HepG2 (cell line): ENCODE measurements at places on chromosomes 12 and 14. TPM values are rescaled to one million over a fixed set of nuclear protein-coding genes. Genes with fewer than 3 reads are reported as not detected.
A peak's percentile ranks its signal among the peaks of the same experiment; 100 is the strongest.

GRCh38 chr12:89889062-89889461 is 180.4 kb upstream of the ATP2B1 start:
- DNase-seq: no peak
- H3K4me3 ChIP-seq: no peak overlapping the region
- no peaks in the 10 kb centered on the region for H3K36me3 ChIP-seq
- H3K27ac ChIP-seq: no peak overlapping the region

- no peak for DNase-seq
- peaks cover 12% of the 10 kb centered on the region; the same call in 1 of the 2 replicates for H3K4me1 ChIP-seq
- no peaks in the 10 kb centered on the region for H3K36me3 ChIP-seq
- H3K27me3 ChIP-seq: no peaks in the 10 kb centered on the region
- H3K27ac ChIP-seq: no peak overlapping the region
Observed at GRCh38 chr14:60771117-60771516, 36.6 kb downstream of the MNAT1 start.

- H3K36me3 ChIP-seq: no peaks in the 10 kb centered on the region
- no peak overlapping the region for H3K27ac ChIP-seq
- H3K27me3 ChIP-seq: peaks cover 7% of the 10 kb centered on the region
- H3K4me1 ChIP-seq: no peaks in the 10 kb centered on the region
- no peak overlapping the region for H3K4me3 ChIP-seq
Observed at GRCh38 chr12:131280426-131280825, 326.7 kb downstream of the ADGRD1 start.

- no peak overlapping the region for H3K27ac ChIP-seq
- peaks cover 37% of the 10 kb centered on the region for H3K36me3 ChIP-seq
- H3K4me3 ChIP-seq: no peak overlapping the region
- no peak for DNase-seq
- no peaks in the 10 kb centered on the region for H3K27me3 ChIP-seq
- no peaks in the 10 kb centered on the region for H3K4me1 ChIP-seq
Observed at GRCh38 chr14:75770635-75771034, 109.6 kb downstream of the TTLL5 start.

GRCh38 chr12:46065412-46066166 is 75.2 kb upstream of the SCAF11 start:
- no peak overlapping the region for H3K27ac ChIP-seq
- H3K27me3 ChIP-seq: no peaks in the 10 kb centered on the region
- DNase-seq: no peak
- no peaks in the 10 kb centered on the region for H3K4me1 ChIP-seq
- H3K36me3 ChIP-seq: no peaks in the 10 kb centered on the region

DNA sequence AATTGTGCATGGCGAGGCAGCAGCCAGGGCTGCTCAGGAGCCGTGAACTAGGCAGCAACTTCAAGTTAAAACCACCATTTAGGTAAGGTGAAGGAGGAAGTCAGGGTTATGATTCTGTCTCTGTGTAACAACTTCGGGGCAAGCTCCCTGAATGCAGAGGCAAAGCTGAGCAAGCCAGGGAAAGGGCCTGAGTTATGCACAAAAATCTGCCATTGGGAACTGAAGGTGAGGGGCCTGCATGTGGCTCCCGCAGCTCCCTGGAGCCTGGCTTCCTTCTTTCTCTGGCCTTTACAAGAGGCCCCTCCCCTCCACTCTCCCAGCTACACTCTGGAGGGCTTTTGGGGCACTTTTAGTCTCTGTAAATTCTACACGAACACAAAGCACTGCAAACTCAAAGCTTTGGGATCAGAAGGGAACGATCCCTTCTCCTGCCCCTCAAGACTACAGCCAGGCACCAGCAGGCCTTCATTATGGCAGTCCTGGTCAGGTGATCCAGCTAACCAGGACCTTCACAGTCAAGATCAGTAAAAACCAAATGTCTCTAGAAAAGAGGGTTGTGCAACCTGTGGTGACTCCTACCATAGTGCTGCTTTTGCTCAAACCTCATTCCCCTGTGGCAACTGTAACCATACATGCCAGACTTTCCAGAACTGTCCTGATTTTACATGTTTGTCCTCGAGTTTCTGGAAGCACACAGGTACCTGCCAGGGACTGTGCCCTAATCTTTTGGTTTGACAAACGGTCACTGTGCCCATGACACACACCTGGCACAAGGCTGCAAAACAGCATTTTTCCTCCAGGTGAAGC is 67.2 kb upstream of the PTGR2 start:
- H3K27me3 ChIP-seq: no peaks in the 10 kb centered on the region
- peak overlapping the region; percentile 86 for H3K27ac ChIP-seq
- peak overlapping the region; percentile 79 for H3K4me3 ChIP-seq
- no peaks in the 10 kb centered on the region for H3K36me3 ChIP-seq

KLRC4 gene
- not detected in 2 replicates for total RNA-seq

KCNH5 gene
- not detected in 2 replicates for total RNA-seq

CLEC4D gene
- not detected in 2 replicates for total RNA-seq

CLEC1B gene
- total RNA-seq: not detected in 2 replicates

NRIP2 gene
- total RNA-seq: not detected in 2 replicates

XPOT gene
- 102 and 136 TPM in 2 replicates for total RNA-seq
